ENCODE measurements at places on chromosomes 13 and 19. TPM values are rescaled to one million over a fixed set of nuclear protein-coding genes. Genes with fewer than 3 reads are reported as not detected.

- no peak for DNase-seq
Observed at GRCh38 chr13:106072014-106072413, 463.4 kb downstream of the EFNB2 start.

DNA sequence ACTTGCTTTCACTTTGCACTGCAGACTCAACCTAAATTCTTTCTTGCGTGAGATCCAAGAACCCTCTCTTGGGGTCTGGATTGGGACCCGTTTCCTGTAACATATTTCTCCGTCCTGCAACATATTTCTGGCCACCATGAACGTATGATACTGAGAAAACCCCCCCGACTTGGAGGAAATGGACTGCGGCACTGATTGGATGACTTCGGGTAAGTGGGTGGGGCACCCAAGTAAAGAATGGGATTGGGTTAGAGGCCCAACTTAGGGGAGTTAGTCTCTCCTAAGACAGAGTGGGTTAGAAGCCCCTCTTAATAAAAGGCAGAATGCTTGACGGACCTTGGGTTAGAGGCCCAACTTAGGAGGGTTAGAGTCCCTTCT, 690.4 kb downstream of the UQCRFS1 start:
- DNase-seq, result no peak

DNA sequence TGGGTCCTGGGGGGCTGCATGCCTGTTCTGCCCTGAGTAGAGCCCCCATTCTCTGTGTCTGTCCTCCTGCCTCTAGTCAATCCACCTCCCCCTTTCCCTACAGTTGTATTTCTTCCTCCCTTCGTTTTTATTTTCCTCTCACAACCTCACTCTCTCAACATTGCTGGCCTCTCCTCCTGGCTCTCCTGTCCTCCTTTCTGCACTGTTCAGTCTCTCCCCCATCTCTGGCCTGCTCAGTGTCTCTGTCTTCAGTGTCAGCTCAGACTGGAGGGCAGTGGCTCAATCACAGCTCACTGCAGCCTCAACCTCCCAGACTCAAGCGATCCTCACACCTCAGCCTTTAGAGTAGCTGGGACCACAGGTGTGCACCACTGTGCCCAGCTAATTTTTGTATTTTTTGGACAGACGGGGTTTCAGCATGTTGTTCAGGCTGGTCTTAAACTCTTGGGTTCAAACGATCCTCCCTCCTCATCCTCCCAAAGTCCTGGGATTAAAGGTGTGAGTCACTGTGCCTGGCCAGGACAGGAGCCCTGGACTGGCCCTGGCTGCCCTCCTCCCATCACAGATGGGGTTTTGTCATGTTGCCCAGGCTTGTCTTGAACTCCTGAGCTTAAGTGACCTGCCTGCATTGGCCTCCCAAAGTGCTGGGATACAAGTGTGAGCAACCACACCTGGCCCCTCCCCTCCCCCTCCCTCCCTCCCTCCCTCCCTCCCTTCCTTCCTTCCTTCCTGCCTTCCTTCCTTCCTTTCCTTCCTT, 32.0 kb upstream of the IGFL1 start:
- DNase-seq, result no peak

DNA sequence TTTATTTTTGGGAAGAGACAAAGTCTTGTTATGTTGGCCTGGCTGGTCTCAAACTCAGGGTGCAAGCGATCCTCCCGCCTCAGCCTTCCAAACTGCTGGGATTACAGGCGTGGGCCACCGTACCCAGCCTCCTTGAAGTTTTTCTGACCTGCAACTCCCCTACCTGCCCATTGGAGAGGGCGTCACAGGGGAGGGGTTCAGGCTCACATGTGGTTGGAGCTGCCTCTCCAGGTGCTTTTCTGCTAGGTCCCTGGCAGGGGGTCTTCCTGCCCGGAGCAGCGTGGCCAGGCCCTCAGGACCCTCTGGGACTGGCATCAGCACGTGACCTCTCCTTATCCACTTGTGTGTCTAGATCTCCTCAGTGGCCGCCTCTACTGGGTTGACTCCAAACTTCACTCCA, 27.2 kb downstream of the LDLR start:
- DNase-seq, result peak; percentile 37

DNA sequence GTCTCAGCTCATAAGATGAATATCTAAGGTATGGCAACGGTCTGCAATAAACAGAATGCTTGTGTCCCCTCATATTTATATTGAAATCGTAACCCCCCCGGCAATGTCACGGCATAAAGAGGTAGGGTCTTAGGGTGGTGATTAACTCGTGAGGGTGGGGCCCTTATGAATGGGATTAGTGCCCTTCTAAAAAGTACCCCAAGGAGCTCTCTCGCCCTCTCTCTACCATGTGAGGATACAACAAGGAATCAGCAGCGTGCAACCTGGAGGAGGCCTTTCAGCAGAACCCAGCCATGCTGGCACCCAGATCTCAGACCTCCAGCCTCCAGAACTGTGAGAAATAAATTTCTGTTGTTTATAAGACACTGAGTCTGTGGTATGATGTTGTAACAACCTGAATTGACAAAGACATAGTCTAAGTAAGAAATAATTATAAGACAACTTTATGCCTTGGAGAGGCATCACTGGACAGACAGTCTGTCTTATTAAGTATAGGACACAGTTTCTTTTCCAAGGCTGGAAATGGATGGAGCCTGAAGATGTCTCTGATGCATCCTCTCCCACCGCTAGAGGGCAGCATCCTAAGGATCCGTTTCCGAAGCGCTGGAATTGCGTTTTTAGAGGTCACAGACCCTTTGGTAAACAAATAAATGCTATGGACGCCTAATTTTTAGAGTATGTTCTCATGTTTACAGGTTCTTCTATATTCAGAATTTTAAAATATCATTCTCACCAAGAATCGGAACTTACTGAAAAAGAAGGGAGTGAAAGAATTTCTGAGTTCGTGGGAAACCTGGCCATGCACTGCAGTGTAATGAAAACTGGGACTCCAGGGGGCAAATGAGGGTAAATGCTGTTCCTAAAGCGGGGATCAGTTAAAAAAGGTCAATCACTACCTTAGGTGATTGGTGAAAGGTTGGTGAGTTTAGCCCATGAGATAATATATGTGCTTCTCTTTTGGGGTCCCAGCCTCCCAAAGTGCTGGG, 13.3 kb upstream of the LEUTX start:
- no peak for DNase-seq

CACNG8 gene
- 0.31 TPM for total RNA-seq

ZNF534 gene
- 0.59 TPM for total RNA-seq

- DNase-seq, result no peak
Observed at GRCh38 chr13:65330287-65330686, 1899.8 kb downstream of the PCDH9 start.

ZNF221 gene
- total RNA-seq, result 6.0 TPM

DNA sequence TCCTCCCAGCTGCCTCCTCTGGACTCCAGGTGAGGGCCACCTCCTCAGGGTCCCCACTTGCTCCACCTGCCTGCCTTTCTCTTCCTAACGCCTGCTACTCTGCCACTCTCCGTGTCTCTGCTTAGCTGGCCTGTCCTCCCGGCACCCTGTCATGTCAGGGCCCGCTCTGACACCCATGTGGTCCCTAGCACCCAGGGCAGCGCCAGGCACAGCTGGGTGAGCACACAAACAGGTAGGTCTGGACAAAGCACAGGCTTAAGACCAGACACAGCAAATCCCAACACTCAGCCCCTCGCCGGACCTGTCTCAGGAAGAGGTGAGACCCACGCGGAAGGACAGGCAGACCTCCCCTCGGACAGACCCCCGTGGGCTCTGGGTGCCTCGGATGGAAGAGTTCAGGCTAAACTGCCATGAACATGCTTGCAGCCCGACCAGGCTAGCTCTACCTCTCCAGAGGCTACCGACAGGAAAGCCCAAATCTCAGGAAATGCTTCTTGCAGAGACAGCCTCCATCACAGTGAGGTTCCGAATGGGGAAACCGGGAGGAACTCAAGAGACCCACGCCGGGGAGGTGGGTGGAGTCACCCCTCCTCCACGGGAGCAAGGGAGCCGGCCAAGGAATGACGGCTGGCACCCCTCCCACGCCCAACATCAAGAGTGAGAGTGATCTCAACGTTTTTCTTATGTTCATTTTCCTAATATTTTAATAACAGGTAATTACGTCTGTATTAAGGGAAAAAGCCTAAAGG, 12.5 kb downstream of the ZNF787 start:
- DNase-seq, result peak; percentile 61

GRCh38 chr13:55534306-55534705, 1606.4 kb upstream of the PRR20A start:
- no peak for DNase-seq

DNA sequence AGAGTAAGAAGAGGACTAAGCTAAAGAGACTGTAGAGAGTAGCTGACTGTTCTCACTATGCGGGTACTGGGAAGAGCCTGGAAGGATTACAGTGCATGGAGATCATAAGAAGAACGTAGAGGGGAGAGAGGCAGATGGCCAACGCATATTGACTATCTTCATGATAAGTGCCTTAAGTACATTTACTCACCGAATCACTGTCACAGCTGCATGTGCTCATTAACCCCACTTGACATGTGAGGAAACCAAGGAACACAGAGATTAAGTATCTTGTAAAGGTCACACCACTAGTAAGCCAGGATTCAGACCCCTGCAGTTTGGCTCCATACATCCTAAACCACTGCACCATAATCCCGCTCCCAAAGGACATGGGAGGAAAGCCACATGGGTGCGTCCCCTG, 34.1 kb downstream of the SMAD9 start:
- DNase-seq, result no peak

SEMA6B gene
- total RNA-seq, result 8.9 TPM

GRCh38 chr19:38869160-38869835, 8.8 kb downstream of the RINL start:
- DNase-seq, result no peak

LRRC63 gene
- not detected for total RNA-seq

CTXN1 gene
- total RNA-seq, result not detected

Measured in right cardiac atrium (tissue), 5 donors.